NCI-H187 treated with DMSO at 0.1 percent for 48 hours (cell line): ENCODE measurements at places on chromosomes 4 and X.

DNA sequence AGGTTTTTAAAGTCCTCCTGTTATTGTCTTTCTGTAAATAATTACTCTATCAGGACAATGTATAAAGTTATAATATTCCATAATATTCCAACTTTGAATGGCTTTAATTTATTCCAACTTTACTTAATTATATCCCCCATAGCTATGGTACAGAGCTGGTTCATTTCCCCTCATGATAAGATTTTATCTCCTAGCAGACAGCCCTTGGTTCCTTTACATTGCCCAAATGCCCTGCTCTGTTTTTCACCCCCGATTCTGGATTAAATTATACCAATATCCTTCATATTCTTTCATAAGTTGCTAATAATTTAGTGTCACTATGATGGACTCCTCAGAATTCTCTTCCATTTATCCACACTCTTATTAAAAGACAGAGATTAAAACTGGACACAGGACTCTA is 340.5 kb downstream of the MAPK10 start:
- DNase-seq = no peak

DNA sequence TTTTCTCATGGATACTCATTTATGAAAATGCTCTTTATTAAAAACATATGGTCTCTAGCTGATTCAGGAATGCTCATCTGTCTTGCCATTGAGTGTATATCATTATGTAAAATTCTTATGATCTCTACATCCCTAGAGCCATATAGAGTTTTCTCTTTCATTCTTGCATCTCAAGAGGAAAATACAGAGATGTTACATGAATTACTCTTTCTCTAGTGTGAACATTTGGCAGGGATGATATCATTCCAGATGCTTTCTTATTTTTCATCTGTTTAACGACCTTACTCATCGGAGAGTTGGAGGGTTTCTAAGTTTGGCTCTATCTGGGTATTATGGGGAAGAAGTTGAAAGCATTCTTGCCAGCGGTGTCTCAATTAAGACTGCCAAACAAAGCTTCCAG is 202.9 kb upstream of the SLC7A11 start:
- no peak for DNase-seq

- no peak for DNase-seq
Observed at GRCh38 chr4:74016068-74016467, 17.6 kb upstream of the CXCL5 start.

GRCh38 chr4:139969635-139970266 is 184.2 kb downstream of the MAML3 start:
- DNase-seq = no peak

- DNase-seq = no peak
Observed at GRCh38 chr4:185311113-185311888, 84.4 kb downstream of the LRP2BP start.

DNA sequence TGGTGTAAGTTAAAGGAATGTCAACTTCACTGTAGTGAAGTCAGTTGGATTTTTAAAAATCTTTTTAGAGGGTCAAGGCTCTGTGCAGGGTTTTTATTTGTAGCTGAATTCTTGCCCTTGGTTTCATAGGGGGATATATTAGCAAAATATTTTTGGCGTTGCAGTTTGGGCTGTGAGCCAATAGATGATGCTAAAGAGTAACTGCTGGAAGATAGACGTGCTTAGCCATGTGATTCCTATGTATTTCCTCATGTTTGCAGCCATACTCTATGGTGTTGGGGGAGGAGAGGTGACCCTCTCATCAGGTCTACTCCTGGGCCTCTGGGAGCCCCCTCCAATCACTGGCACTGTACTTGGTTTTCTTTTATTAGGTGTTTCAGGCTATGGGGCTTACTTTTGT is 246.7 kb upstream of the ARHGAP24 start:
- no peak for DNase-seq

DNA sequence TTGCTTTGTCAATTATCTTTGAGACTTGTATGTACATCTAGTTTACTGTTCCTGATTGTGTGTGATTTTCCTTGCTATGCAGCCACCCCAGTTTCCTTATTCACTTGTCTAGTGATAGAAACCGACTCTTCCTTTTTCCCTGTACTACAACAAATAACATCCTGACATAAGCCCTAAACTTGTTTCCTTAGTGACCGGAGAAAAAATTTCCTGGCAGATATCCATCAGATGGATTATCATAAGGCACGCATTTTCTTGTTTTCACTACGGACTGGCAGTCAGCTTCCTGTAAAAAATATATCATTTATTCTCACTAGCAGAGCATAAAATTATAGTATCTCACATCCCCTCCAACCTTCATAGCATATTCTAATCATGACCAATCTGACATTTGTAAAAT is 410.7 kb downstream of the CENPC start:
- DNase-seq = no peak

DNA sequence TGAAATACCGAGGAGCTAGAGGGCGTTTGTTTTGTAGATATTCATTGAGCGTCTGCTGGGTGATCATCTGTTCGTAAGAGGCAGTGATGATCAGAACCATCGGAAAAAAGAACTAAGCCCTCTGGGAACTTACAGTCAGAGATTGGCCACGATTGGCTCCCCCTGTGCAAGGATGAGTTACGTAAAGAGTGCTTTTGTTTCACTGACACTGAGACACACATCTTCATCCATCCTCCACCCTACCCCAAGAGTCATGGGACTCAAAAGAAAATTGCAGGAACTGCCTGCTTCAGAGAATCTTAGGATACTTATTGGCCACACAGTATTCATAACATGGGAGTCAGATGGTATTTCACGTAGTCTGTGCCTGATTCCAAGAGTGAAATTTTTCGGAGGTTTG is 62.1 kb downstream of the GEMIN8 start:
- no peak for DNase-seq

DNA sequence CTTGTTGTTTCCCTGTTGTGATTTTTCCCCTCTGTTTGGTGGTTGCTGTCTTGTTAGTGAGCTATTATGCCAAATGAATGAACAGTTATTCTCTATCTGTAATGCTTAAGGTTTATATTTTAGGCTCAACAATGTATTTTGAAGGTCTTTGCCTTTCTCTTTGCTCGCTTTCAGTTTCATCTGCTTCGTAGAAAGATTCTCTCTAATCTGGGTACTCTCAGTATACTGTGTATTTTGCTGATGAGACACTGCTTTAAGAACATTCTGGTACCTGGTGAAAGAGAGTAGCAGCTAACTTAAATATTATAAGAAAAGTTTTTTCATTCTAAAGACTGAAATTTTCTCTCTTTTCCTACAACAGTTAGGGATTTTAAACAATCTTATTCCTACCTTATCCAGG is 1274.7 kb upstream of the PABPC4L start:
- DNase-seq = no peak

DNA sequence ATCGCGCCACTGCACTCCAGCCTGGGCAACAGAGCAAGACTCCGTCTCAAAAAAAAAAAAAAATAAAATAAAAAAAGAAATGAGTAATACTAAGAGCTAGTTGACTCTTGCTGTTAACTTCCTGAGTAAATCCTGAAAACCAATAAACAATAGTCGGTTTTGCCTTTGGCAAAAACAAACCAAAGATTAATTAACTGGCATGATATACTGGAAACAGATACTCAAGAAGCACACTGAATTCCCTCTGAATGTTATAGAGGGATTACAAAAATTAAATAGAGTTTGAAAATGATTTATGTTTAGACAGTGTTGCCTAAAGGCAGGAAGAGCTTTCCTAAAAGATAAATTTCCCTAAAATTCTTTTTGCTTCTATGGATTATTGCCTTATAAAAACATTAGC is 1702.3 kb downstream of the STIM2 start:
- no peak for DNase-seq

DNA sequence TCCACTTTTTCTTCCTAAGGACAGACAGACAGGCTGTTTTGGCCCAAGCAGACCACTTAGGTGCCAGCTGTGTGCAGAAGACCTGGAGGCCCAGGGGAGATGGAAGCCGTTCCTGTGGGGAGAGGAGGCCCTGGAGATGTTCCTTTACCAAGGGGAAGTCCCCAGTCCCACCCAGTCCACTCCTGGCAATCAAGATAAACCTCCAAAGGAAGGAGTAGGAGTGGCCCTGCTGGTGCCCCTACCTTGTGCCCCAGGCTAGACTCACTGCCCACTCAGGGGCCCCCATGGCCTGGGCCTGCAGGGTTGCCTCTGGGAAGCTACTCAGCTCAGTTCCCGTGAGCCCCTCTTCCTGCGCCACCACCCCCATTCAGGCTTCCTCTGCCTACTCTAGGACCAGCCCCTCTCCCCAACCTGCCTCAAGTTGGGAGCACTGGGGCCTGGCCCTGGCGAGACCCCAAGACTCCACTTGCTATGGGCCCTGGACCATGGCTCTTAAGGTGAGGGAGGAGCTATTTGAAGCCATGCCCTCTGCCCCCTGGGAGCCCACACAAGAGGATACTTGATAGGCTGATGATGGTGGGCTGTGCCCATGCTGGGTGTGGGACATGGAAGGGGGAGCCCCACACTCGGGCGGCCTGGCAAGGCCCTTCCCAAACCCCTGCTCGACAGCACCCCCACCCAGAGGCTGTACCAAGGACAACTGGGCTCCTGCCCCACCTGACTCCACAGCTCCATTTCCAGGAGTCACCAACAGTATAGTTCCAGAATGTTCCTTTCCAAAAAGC is 24.8 kb upstream of the RNF4 start:
- DNase-seq = no peak

- no peak for DNase-seq
Observed at GRCh38 chr4:41000356-41000755, 214.0 kb downstream of the APBB2 start.

DNA sequence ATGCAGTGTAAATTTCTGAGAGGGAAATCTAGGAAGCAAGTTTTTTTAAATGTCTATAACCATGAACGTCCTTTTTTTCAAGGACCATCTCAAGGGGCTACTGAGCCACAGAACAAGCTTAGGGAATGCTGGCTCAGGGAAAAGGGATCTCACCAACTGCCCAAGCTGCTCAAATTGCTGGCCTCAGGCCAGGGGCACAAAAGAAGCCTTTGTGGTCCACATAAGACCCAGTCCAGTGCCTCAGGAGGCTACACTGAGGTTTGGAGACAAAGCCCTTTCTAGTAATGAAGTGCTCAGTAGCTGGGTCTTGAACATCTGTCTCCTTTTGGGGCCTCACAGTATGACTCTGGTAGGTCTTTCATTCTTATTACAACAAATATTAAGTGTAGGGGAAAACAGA is 305.5 kb downstream of the RAB28 start:
- no peak for DNase-seq

GRCh38 chr4:6749340-6750171 is 33.0 kb upstream of the KIAA0232 start:
- DNase-seq = no peak

- no peak for DNase-seq
Observed at GRCh38 chrX:141469469-141469868, 115.1 kb downstream of the SPANXA1 start.

DNA sequence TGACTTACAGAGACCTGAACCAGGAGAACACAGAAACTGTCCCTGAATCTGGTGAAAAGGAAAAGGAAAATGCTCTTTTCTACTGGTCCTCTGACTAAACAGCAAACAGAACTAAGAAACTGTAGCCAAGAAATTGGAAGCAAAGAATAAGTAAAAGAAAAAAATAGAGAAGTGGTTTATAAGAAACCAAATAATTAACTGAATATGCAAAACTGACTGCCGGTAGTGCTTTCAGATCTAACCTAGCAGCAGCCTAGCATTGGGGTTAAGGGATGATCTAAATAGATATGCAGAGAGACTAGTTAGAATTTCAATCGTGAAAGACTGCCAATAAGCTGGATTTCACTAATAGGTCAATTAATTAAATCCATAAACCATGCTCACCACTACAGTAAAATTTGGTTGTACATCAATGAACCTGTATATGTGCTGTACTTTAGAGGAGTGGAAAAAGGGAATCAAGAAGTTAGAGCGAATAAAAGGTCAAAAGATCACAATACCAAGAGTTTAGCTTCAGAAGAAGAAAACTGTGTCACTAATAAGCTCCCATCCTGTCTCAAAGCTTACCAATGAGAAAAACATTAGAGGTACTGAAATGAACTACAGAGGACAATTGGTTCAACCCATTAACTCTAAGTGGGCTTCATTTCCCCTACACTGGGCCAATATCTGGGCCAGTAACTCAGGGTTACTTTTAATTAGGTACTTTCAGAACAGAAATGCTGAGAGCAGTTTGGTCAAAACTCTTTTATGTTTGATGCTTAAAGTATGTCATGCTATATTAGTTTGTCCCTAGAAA is 53.6 kb downstream of the KLHL13 start:
- no peak for DNase-seq

DNA sequence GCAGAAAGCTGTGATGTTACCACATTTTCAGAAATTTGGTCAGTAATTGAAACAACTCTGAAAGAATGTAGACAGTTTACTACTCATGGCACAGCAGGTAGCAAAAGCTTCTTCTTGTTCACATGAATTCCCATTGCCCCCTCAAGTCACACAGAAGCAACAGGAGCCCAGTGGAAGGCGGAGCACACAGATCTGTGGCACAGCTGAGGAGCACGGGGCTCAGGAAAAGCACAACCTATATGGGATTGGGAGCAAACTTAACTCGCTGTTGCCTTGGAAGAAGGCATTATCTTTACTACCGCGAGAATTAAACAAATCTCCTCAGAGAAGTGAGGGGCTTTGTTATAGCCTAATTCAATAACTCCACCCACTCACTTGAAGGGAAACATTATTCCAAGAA is 358.5 kb downstream of the SPOCK3 start:
- no peak for DNase-seq

DNA sequence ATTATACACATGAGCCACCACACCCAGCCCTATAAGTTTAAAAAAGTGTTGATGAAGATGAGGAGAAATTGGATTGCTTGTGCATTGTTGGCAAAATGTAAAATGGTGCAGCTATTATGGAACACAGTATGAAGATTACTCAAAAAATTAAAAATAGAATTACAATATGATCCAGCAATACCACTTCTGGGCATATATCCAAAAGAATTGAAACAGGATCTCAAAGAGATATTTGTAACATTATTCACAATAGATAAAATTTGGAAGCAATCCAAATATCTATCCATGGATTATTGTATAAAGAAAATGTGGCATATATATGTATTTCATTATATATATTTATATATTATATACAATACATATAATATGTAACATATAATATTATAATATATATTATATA is 515.6 kb upstream of the GNPDA2 start:
- no peak for DNase-seq

- no peak for DNase-seq
Observed at GRCh38 chrX:129622757-129623301, 31.9 kb downstream of the APLN start.

GRCh38 chrX:145751943-145752342 is 65.7 kb upstream of the SLITRK2 start:
- no peak for DNase-seq

GRCh38 chr4:158282252-158282651 is 72.0 kb downstream of the TMEM144 start:
- DNase-seq = no peak

DNA sequence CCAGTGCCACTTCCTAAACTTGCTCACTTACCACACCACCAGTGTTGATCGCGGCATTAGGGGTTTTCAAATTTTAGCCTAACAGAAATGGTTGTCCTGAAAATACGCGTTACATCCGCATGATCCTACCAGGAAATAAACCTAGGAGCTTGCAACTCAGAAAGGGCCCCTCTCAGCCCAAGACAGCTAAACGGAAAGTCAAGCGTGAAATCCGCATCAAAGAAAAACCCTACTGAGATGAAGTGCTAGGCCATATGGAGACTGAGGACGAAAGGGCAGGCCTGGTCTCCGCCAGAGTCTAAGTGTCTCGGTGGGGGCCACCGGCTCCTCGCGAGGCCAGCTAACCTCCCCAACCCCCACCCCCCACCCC is 626 bp downstream of the YTHDC1 start:
- no peak for DNase-seq

GRCh38 chr4:121484633-121485032 is 103.8 kb upstream of the QRFPR start:
- DNase-seq = no peak
